Cerebellum (tissue), 4 donors: ENCODE measurements at places on chromosomes 3 and 15.

DNA sequence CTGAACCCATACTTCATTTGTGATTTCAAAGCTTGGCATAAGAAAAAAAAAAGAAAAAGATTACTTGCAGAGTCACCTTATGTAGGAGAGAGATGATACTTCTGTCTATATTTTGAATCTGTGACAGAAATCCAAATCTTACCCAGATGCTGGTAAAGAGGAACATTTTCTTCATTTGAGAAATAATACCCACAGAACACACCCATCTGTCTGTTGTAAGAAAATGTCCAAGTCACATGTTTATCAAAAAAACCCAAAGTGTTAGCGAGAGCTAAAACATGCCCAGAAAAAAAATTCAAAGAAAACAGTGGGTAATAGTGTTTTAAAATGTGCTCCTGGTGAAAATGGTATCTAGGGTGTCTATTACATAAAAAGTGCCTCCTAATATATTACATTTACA, 18.0 kb upstream of the RAP2B start:
- DNase-seq, result no peak

DNA sequence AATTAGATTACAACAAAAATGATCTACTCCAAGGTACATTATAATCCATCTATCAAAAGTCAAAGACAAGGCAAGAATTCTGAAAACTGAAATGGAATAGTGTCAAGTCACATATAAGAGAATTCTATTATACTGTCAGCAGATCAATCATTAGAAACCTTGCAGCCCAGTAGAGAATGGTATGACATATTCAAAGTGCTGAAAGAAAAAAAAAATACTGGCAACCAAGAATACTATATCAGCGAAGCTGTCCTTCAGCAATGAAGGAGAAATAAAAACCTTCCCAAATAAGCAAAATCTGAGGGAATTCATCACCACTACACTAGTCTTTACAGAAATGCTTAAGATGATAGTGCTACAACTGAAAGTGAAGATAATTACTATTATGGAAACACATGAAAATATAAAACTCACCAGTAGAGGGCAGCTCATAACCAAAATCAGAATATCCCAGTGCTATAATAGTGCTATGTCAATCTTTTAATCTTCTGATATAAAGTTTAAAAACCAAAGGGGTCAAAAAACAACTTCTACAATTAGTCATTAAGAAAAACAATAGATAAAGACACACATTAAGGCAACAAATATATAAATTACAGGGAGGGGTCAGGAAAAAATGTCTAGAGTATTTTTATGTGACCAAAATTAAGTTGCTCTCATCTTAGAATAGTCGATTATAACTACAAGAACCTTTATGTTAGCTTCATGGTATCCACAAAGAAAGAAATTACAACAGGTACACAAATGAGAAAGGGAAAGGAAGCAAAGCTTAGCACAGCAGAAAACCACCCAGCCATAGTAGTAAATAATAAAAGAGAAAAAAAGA, 190.7 kb upstream of the CNTN6 start:
- no peak for DNase-seq

- DNase-seq, result no peak
Observed at GRCh38 chr15:77386626-77387025, 33.3 kb downstream of the PEAK1 start.

GRCh38 chr3:192916371-192917027, 1.2 kb downstream of the MB21D2 start:
- peak; percentile 34 for DNase-seq

GRCh38 chr3:115838786-115839185, 215.5 kb downstream of the GAP43 start:
- DNase-seq, result peak; percentile 72

DNA sequence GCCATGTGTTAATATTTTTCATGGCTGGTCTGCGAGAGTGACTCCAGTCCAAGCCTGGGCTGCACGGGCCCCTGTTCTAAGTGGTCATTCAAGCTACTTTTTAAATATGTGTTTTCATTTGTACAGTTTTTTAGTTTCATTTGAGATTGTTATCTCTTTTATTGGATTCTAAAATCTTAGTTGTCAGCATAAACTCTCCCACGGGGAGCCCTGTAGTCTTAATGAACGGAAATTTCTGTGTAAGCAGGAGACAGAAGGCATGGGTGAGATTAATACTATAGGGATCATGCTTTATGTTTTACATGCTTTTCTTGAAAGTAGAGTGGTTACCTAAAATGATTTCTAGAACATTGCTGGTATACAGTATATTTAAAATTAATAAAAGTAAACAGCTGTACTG, 373.1 kb upstream of the SLCO3A1 start:
- DNase-seq, result no peak

- DNase-seq, result no peak
Observed at GRCh38 chr3:169091196-169091823, 572.2 kb downstream of the MECOM start.

DNA sequence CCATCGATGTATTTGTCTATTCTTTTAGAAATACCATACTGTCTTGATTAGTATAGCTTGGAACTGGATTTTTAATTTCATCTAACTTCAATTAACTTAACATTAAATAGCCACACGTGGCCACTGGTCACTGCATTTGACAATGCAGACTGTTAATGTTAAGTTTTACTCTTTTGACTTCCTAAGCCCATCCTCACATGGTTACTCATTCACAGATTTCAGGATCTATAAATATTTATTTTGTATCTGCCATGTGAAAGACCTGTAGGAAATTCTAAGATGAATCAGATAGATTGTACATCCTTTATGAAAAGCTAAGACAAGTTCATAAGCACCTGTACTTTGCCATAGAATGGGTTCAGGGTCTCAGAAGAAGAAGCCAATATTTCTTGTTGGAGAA, 8.3 kb upstream of the RORA start:
- DNase-seq, result no peak

- no peak for DNase-seq
Observed at GRCh38 chr3:12966847-12967605, 106.2 kb downstream of the IQSEC1 start.

DNA sequence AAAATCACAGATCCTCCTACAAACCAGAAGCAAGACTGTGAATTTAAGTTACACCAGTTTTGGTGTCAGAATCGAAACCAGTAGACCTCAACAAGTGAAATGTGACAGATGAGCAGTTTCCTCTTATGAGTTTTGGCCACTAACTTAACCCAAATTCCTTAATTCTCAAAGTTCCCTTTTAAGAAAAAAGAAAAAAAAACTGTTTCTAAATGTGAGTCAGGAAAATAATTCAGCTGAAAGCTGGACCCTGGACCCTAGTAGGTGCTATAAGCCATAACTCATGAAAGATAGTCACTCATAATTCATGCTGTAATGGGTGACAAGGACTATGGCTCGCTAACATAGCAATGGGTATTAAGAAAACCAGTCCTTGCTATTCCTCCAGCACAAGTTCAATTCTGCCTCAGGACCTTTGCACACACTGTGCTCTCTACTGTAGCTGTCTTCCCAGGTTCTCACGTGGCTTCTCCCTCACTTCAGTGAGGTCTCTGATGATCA, 9.0 kb upstream of the THRB start:
- no peak for DNase-seq

- no peak for DNase-seq
Observed at GRCh38 chr15:96344060-96344705, 13.7 kb downstream of the NR2F2 start.

DNA sequence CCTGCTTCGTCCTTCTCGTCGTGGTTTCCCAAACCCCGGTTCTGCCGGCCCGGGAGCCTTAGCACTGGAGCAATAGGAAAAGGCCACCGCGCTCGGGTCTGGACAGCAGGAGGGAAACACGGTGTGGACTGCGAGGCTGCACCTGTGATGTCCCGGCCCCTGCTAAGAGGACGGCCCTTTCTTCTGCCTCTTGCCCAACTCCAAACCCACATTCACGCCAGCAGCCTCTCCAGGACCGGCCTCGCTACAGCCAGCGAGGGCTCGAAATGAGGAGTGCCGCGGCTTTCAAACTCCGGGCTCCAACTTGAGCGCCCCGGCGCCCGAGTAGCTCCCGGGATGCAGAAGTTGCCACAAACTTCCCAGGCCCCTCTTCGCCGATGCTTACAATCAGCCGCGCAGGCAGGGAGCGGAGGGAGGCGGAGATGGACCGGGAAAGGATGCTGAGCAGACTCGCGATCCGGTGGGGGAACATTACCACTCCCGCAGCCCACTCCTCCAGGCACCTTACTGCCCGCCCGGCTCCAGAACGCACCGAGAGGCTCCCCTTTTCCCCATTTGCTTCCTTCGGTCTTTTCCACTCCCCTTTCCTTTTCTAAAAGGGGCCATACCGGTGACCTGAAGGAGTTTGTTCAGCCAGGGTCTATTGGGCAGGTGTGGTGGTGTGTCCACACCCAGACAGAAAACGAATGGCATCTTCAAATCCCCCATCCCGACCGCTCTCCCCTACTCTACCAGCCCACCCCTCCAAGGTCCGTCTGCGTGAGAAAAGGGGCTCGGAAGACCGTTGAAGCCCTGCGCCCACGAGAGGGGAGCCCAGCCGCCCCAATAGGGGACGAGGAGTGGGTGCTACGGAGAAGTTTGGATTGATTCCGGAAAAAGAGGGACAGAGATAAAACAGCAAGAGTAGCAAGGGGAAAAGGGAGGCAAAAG, 18.8 kb upstream of the SATB1 start:
- DNase-seq, result no peak

GRCh38 chr15:41852736-41853590, 14.3 kb downstream of the PLA2G4B start:
- no peak for DNase-seq

DNA sequence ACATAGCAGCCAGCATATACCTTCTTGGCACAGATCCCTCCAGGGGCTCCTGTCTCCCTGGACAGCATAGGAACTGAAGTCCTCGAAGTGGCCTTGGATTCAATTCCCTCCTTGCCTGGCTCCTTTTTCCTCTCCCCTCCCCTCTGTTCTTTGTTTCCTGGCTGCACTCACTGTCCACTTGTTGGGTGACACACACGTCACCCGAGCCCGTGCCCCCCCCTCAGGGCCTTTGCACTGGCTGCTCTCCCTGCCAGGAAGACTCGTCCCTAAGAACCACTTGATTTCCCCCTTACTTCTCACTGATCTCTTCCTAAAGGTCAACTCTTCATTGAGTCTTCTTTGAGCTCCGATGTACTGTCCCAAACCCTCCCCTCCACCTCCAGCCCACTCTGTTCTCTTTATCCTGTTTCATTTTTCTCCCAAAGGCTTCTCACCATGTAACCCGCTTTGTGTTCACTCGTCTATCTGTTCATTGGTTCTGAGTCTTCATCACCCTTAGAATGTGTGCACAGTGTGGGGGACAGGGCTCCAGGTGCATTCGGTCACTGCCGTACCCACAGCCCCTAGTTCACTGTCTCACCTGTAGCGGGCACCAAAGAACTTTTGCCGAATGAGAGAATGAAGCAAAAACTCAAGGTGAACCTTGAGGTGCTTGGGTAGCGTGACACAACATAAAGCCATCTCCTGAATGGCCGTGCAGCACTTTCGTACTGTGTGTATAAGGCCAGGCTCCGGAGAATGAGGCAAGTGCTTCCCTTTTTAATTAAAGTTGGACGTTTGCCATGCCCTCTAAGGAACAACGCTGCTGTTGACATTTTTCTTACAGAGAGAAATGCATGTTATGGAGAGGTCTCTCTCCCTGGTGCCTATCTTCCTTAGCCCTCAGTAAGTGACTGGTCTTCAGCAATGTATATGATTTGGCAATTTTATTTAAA, 74.0 kb downstream of the CHRNA7 start:
- no peak for DNase-seq

GRCh38 chr3:153169793-153170383, 7.9 kb downstream of the RAP2B start:
- no peak for DNase-seq

DNA sequence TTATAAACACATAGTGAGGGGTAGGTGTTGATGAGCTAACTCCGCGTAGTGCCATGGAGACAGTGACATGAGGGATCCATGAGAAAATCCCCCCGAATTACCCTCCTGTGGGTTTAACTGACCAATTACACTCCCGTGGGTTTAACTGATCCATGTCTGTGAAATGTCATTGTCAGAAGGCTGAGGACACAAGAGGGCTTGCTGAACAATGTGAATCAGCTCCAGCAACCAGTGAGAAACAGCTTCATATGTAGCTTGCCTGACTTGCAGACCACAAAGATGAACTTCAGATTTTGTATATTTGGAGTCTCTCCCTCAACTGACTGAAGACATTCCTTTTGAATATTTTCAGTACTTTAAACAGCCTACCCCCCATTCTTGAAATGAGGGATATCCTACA, 144.9 kb downstream of the FBN1 start:
- DNase-seq, result no peak
